ENCODE measurements at places on chromosomes 3 and 15.

GRCh38 chr3:39268549-39268900 is 11.3 kb downstream of the CX3CR1 start:
- peak; percentile 22 for DNase-seq

GRCh38 chr3:150384296-150385212 is 23.5 kb upstream of the TSC22D2 start:
- peak; percentile 53 for DNase-seq

GRCh38 chr3:130627143-130627855 is 110.3 kb downstream of the COL6A6 start:
- DNase-seq: no peak

GRCh38 chr3:40869013-40869412 is 330.3 kb upstream of the CTNNB1 start:
- no peak for DNase-seq
